Activated T-helper 1 cell treated with anti-CD3 and anti-CD28 coated beads, Interleukin-2, amount 50 U/mL, for 16 hours (primary cell): ENCODE measurements at places on chromosomes 13 and 19.

GRCh38 chr13:51802631-51803418 lies 1.1 kb downstream of the DHRS12 start:
- no peak for DNase-seq

DNA sequence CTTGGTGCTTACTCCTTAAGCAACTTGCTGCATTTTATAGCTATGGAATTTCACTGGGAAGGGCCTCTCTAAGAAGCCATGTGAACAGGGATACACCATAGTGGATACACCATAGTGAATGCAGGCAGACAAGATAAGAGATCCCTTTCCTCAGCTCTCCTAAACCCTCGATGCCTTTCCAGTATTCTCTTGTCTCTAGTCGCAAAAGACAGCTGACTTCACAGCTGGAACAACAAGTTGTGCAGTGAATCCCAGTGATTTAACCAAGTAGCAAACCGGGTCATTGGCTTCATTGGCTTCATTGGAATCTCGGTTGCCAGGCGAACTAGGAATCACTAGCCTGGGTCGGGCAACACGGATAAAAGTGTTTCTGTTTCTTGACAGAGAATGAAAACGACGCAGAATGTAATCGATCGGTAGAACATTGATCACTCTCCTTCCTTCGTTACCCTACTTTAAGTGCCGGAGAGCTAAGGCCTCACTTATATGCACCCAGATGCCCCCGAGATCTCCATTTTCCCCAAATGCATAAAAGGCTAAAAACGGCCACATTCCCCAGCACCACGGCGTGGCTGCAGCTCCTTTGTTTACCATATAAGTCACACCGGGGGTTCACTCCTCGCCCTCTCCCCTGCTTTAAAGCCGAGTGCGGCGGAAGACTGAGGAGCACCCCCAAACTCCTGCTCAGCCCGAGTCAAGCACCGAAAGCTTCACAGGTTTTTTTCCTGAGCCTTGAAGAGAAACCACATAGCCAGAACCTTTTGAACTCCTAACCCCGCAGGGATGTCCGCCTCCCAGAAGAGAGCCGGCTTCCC lies 674 bp downstream of the TRPC4 start:
- no peak for DNase-seq

- DNase-seq, result peak; percentile 89
Measured at GRCh38 chr19:46634045-46634655, 1.9 kb downstream of the GNG8 start.

- DNase-seq, result no peak
Measured at GRCh38 chr19:47615714-47616113, 6.8 kb downstream of the BICRA start.

- DNase-seq, result no peak
Measured at GRCh38 chr13:41077475-41077874, 16.2 kb downstream of the WBP4 start.

- DNase-seq, result no peak
Measured at GRCh38 chr19:5978606-5979552, 939 bp upstream of the RANBP3 start.

- peak; percentile 40 for DNase-seq
Measured at GRCh38 chr19:8396563-8397203, 6.5 kb downstream of the RAB11B start.

GRCh38 chr19:8150178-8150865 lies 930 bp upstream of the FBN3 start:
- no peak for DNase-seq

DNA sequence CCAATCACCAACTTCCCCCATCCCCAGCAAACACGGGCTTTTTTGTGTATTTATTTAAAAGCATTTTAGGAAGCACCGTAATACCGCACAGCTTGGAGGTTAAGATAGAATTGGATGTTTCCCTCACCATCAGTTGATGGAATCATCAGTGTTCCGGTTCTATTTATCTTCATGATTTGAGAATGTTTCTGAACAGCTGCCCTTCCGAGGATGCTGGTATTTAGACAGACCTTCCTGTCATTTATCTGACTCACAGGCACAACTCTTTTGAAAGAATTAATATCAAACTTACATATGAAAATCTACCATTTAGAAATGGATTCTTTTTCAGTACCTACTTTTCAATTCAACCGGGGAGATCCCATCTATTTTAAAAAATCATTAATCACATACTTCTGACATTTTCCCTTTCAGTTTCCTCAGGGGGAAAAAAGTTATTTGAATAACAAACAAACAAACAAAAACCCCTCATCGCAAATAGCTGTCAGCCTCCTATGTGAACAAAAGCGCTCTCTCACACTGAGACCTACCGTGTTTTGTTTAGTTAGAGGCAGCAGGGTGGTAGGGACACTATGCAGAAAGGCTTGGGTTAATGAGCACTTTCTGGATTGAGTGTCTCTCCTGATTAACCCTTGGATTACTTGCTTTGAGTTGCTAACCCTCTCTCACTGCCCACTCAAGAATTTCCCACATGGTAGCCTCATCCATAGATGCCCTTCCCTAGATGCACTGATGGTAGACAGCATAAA lies 189.3 kb downstream of the TM9SF2 start:
- DNase-seq, result no peak

- no peak for DNase-seq
Measured at GRCh38 chr13:107734891-107735625, 480.3 kb downstream of the LIG4 start.

GRCh38 chr19:51440846-51441409 lies 17.3 kb downstream of the SIGLEC8 start:
- DNase-seq, result no peak

- DNase-seq, result no peak
Measured at GRCh38 chr13:84297251-84297650, 415.0 kb upstream of the SLITRK1 start.

GRCh38 chr13:109371066-109371465 lies 415.3 kb downstream of the IRS2 start:
- DNase-seq, result no peak

GRCh38 chr13:46317120-46317519 lies 69.9 kb downstream of the RUBCNL start:
- DNase-seq, result no peak

- DNase-seq, result peak; percentile 95
Measured at GRCh38 chr19:1848399-1849131, at the start of gene REXO1. TSS of gene REXO1 (minus strand) at chr19:1848483. CDS start at chr19:1848358, 125 bp downstream.

- no peak for DNase-seq
Measured at GRCh38 chr13:99733346-99733745, 232.1 kb downstream of the TM9SF2 start.

GRCh38 chr13:91398413-91399188 lies at the start of gene GPC5:
TSS of gene GPC5 (plus strand) at chr13:91398621.
- peak; percentile 62 for DNase-seq

GRCh38 chr13:48404952-48405351 lies 8.0 kb downstream of the LPAR6 start:
- DNase-seq, result no peak
